Immature natural killer cell (primary cell): ENCODE measurements at places on chromosomes 16 and 17. TPM values are rescaled to one million over a fixed set of nuclear protein-coding genes. Genes with fewer than 3 reads are reported as not detected.

DNA sequence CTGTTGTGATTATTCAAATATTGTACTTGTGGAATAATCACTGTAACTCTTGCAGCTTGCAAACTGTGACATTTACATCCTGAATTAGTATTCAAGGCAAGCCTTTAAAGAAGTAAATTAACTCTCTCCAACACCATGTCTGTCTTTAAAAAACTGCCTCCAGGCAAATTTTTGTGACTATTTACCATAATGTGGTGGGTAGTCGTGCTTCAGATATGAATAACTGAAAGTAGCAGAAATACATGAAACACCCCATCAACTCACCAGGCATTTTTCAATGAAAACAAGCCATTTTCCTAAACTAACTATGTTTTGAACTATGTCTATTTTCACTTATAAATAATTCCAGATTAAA, 217.4 kb upstream of the PSMD7 start:
- H3K27ac ChIP-seq, result no peak overlapping the region
- H3K4me1 ChIP-seq, result no peaks in the 10 kb centered on the region
- H3K27me3 ChIP-seq, result peaks cover 4% of the 10 kb centered on the region
- no peaks in the 10 kb centered on the region for H3K36me3 ChIP-seq
- DNase-seq, result no peak

GRCh38 chr17:82400830-82401229, 17.3 kb upstream of the HEXD start:
- peak overlapping the region; percentile 88 for H3K27ac ChIP-seq
- peak overlapping the region; percentile 97 for H3K4me3 ChIP-seq
- peaks cover 14% of the 10 kb centered on the region for H3K27me3 ChIP-seq
- peaks cover 9% of the 10 kb centered on the region for H3K36me3 ChIP-seq
- DNase-seq, result peak; percentile 65

- peak; percentile 54 for DNase-seq
- H3K27me3 ChIP-seq, result peaks cover 2% of the 10 kb centered on the region
- peak overlapping the region; percentile 64 for H3K27ac ChIP-seq
- H3K4me1 ChIP-seq, result peaks cover 67% of the 10 kb centered on the region
- H3K4me3 ChIP-seq, result no peak overlapping the region
Measured at GRCh38 chr17:2837147-2837561, 40.9 kb downstream of the RAP1GAP2 start.

GRCh38 chr16:56980792-56981724, 8.3 kb upstream of the NLRC5 start:
- H3K27ac ChIP-seq, result peak overlapping the region; percentile 41
- H3K4me1 ChIP-seq, result peaks cover 22% of the 10 kb centered on the region
- DNase-seq, result no peak
- H3K36me3 ChIP-seq, result peaks cover 17% of the 10 kb centered on the region
- no peaks in the 10 kb centered on the region for H3K27me3 ChIP-seq

DNA sequence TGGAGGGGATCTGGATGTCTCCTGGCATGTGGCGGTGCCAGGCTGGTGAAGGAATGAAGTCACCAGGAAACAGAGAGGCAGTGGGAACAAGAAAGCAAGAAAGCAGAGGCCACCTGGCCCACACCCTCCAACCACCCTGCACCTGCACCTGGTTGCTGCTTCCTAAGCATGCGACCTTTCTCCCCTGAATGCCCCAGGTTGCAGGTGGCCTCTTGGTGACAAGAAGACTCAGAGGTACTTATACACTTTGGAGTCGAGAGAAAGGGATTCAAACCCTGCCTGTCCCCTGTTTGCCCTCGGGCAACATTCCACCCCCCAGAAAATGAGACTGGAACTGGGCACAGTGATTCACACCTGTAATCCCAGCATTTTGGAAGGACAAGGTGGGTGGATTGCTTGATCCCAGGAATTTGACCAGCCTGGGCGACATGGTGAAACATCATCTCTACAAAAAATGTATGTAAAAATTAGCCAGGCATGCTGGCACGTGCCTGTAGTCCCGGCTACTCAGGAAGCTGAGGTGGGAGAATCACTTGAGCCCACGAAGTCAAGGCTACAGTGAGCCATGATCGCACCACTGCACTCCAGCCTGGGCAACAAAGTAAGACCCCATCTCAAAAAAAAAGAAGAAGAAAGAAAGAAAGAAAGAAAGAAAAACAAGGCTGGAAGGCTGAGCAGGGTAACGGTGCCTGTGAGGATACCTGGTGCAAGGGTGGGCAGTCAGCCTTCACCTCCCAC, 34.6 kb upstream of the TNRC6C start:
- DNase-seq, result no peak
- no peaks in the 10 kb centered on the region for H3K36me3 ChIP-seq
- H3K27me3 ChIP-seq, result peaks cover 4% of the 10 kb centered on the region
- H3K4me3 ChIP-seq, result no peak overlapping the region

GRCh38 chr17:72816406-72816805, 276.1 kb downstream of the SLC39A11 start:
- no peak for DNase-seq
- H3K4me1 ChIP-seq, result no peaks in the 10 kb centered on the region
- H3K27ac ChIP-seq, result no peak overlapping the region
- H3K27me3 ChIP-seq, result no peaks in the 10 kb centered on the region
- H3K36me3 ChIP-seq, result peaks cover 45% of the 10 kb centered on the region
- no peak overlapping the region for H3K4me3 ChIP-seq

- H3K27me3 ChIP-seq, result peaks cover 2% of the 10 kb centered on the region
- H3K27ac ChIP-seq, result no peak overlapping the region
- DNase-seq, result no peak
- H3K4me1 ChIP-seq, result no peaks in the 10 kb centered on the region
Measured at GRCh38 chr16:77386831-77387814, 47.7 kb downstream of the ADAMTS18 start.

DNA sequence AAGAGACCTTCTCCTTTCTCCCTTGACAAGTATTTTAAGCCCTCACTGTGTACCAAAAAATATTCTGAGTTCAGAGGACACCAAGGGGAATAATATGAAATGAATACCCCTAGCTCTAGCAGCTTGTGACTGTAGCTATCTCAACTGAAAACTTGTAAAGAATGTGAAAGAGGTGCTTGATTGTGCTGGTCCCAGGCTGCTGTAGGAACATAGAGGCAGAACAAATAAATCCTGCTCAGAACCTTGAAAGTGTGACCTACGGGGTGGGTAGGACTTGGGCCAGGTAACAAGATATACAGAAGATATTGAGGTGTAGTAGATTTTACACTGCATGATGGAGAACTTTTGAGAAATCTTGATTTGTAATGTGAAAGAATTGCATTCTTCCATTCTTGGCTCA, 606.8 kb downstream of the TOX3 start:
- DNase-seq, result no peak
- H3K36me3 ChIP-seq, result no peaks in the 10 kb centered on the region
- H3K4me1 ChIP-seq, result no peaks in the 10 kb centered on the region
- H3K4me3 ChIP-seq, result no peak overlapping the region
- no peak overlapping the region for H3K27ac ChIP-seq

GRCh38 chr17:1644493-1645206, 882 bp downstream of the SCARF1 start:
- H3K4me3 ChIP-seq, result peak overlapping the region; percentile 91
- peaks cover 9% of the 10 kb centered on the region for H3K27me3 ChIP-seq
- peaks cover 10% of the 10 kb centered on the region for H3K4me1 ChIP-seq
- no peak for DNase-seq

- no peak for DNase-seq
- no peak overlapping the region for H3K4me3 ChIP-seq
- H3K4me1 ChIP-seq, result no peaks in the 10 kb centered on the region
- H3K36me3 ChIP-seq, result peaks cover 16% of the 10 kb centered on the region
Measured at GRCh38 chr16:12565423-12565822, 238.3 kb downstream of the CPPED1 start.

DNA sequence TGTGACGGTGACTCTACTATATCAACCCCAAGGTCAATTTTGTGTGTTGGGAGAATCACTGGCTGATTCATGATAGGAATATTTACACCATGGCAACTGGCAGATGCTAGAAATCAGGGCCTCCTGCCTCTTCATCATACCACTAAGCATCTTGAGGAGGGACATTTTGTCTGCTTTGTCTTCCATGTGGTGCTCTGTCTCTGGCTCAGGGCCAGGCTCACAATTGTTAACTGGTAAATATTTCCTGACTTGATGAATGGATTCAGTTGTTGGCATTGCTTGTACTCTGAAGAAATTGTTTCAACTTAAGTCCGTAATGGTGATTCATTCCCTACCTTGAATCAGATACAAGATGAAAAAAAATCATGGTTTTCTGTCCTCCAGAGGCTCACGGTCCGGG, 292.7 kb downstream of the HAPSTR1 start:
- no peaks in the 10 kb centered on the region for H3K4me1 ChIP-seq
- no peak overlapping the region for H3K27ac ChIP-seq
- no peak for DNase-seq
- H3K36me3 ChIP-seq, result no peaks in the 10 kb centered on the region
- H3K27me3 ChIP-seq, result peaks cover 4% of the 10 kb centered on the region

- no peaks in the 10 kb centered on the region for H3K36me3 ChIP-seq
- DNase-seq, result no peak
- H3K27me3 ChIP-seq, result peaks cover 6% of the 10 kb centered on the region
- no peak overlapping the region for H3K27ac ChIP-seq
- H3K4me1 ChIP-seq, result no peaks in the 10 kb centered on the region
Measured at GRCh38 chr16:82271636-82272035, 101.6 kb upstream of the MPHOSPH6 start.

DNA sequence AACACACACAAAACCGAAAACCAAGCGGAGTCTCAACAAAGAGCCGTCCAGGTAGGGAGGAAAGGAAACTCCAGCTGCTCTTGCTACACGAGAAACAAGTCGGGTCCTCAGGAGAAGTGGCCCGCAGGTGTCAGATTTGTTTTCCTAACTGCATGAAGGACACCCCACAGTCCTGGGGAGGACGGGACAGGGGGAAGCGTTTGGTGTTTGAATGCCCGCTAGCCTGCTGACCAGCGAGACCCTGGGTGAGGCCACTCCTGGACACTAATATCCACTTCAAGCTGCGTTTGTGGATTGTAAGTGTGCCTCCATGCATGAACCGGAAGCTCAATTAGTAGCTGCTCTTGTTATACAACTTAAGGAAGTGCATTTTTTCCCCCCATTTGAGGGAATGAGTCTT, 299.5 kb downstream of the MAF start:
- H3K4me1 ChIP-seq, result no peaks in the 10 kb centered on the region
- peaks cover 2% of the 10 kb centered on the region for H3K27me3 ChIP-seq
- no peak overlapping the region for H3K4me3 ChIP-seq
- no peak overlapping the region for H3K27ac ChIP-seq
- no peaks in the 10 kb centered on the region for H3K36me3 ChIP-seq

- DNase-seq, result no peak
- no peaks in the 10 kb centered on the region for H3K36me3 ChIP-seq
- H3K27me3 ChIP-seq, result peaks cover 4% of the 10 kb centered on the region
- H3K27ac ChIP-seq, result peak overlapping the region; percentile 90
- peak overlapping the region; percentile 69 for H3K4me3 ChIP-seq
- H3K4me1 ChIP-seq, result peaks cover 15% of the 10 kb centered on the region
Measured at GRCh38 chr16:58264961-58265479, 29.8 kb downstream of the PRSS54 start.

- peaks cover 12% of the 10 kb centered on the region for H3K36me3 ChIP-seq
- no peak overlapping the region for H3K27ac ChIP-seq
- H3K27me3 ChIP-seq, result no peaks in the 10 kb centered on the region
- peaks cover 30% of the 10 kb centered on the region for H3K4me1 ChIP-seq
- H3K4me3 ChIP-seq, result no peak overlapping the region
Measured at GRCh38 chr17:45070809-45071208, 9.7 kb downstream of the NMT1 start.

DNA sequence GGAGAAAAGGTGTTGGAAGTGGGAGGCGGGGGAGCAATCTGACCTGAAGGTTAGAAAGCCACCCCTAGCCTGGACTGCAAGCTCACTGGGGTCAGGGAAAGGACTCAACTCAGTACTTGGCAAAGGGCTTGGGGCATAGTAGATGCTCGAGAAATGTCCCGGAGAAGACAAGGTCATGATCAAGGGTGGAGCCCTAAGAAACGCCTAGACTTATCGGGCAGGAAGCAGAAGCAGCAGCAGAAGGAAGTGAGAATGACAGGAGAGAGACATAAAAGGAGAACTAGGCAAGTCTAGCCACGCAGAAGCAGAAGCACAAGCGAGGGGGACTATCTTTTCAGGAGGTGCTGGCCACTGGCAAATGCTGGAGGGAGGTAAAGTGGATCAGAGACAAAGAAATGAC, 10.2 kb downstream of the COTL1 start:
- no peak for DNase-seq
- peaks cover 6% of the 10 kb centered on the region for H3K36me3 ChIP-seq
- peaks cover 57% of the 10 kb centered on the region for H3K4me1 ChIP-seq
- H3K27me3 ChIP-seq, result peaks cover 8% of the 10 kb centered on the region
- peak overlapping the region; percentile 39 for H3K4me3 ChIP-seq
- H3K27ac ChIP-seq, result no peak overlapping the region

DNA sequence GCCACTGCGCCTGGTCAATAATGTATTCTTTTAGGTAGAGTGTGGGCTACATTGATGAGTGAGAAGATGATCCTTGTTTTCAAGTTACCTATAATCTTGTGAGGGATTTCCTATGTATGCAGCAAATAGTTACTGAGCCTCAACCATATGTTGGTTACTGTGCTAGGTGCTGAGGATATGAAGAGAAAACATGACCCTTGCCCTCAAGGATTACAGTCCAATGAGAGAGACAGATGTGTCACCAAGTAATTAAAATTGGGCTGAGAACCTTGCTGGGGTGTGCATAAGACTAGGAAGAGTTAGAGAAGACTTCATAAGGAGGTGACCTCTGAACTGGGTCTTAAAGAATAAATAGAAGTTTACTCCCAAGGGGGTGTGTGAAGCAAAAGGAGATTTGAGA, 7.4 kb downstream of the POLR2A start:
- no peak overlapping the region for H3K4me3 ChIP-seq
- peaks cover 5% of the 10 kb centered on the region for H3K36me3 ChIP-seq
- H3K27me3 ChIP-seq, result no peaks in the 10 kb centered on the region
- peaks cover 60% of the 10 kb centered on the region for H3K4me1 ChIP-seq
- DNase-seq, result no peak

GRCh38 chr17:64507413-64507782, 621 bp downstream of the CEP95 start:
- peaks cover 27% of the 10 kb centered on the region for H3K36me3 ChIP-seq
- peak; percentile 62 for DNase-seq
- peaks cover 61% of the 10 kb centered on the region for H3K4me1 ChIP-seq
- peak overlapping the region; percentile 99 for H3K4me3 ChIP-seq

The SYT17 gene
- not detected for polyA plus RNA-seq

The GCGR gene
- not detected for polyA plus RNA-seq

The ZNF469 gene
- not detected for polyA plus RNA-seq

The KIF2B gene
- polyA plus RNA-seq, result not detected

The PROCA1 gene
- polyA plus RNA-seq, result 1.8 TPM
